ENCODE measurements at places on chromosomes 13 and 19. TPM values are rescaled to one million over a fixed set of nuclear protein-coding genes. Genes with fewer than 3 reads are reported as not detected.

- DNase-seq = no peak
These were observed 83.1 kb downstream of the AKAP11 start for GRCh38 chr13:42355092-42355485.

DNA sequence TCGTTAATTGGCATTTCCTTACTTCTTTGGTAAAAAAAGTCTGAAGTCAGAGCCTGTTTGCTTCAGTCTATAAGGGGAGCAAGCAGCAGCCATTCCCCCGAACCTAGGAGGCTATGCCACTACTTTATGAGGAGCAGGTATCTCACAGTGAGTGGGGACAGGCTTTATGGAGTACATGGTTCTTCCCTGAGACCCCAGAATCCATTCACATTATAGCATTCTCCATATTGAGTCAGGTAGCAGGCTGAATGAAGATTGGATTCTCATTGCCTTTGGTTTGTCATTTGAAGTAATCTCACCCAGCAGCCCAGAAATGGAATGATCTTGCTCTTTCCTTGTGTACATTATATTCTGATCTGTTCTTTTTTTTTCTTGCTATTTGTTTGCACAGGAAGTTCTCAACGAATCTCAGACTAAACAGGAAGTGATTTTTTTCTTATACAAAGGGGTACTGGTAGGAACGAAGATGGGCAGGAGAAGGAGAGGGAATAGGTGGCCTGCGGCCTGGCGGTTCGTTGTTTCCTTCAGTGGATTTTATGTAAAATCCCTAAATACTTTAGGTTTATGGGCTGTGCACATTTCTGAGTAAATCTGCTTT is 74.4 kb downstream of the ARHGAP35 start:
- no peak for DNase-seq

DNA sequence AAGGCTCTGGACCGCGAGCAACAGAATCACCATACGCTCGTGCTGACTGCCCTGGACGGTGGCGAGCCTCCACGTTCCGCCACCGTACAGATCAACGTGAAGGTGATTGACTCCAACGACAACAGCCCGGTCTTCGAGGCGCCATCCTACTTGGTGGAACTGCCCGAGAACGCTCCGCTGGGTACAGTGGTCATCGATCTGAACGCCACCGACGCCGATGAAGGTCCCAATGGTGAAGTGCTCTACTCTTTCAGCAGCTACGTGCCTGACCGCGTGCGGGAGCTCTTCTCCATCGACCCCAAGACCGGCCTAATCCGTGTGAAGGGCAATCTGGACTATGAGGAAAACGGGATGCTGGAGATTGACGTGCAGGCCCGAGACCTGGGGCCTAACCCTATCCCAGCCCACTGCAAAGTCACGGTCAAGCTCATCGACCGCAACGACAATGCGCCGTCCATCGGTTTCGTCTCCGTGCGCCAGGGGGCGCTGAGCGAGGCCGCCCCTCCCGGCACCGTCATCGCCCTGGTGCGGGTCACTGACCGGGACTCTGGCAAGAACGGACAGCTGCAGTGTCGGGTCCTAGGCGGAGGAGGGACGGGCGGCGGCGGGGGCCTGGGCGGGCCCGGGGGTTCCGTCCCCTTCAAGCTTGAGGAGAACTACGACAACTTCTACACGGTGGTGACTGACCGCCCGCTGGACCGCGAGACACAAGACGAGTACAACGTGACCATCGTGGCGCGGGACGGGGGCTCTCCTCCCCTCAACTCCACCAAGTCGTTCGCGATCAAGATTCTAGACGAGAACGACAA is 1.8 kb downstream of the PCDH17 start:
- peak; percentile 91 for DNase-seq

- no peak for DNase-seq
These were observed 5.8 kb upstream of the TLE5 start for GRCh38 chr19:3068071-3068470.

DNA sequence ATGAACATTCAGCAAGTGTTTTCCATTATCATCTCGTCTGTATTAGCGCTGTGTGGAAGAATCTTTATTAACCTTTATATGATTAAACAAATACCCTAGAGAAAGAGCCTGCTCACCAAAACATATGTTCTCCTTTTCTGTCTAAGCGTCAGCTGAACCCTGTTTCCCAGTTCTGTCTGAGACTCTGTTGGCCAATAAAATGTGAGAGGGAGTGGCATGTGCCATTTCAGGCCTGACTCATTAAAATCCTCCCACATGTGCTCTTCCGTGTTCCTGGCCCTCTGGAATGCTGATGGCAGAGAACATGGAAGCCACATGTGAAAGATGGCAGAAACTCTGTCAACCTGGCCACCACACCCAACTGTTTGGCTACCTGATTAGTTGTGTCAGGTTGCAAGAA is 181.9 kb upstream of the EDNRB start:
- DNase-seq = no peak

The PLVAP gene
- 69.1 TPM for polyA plus RNA-seq

DNA sequence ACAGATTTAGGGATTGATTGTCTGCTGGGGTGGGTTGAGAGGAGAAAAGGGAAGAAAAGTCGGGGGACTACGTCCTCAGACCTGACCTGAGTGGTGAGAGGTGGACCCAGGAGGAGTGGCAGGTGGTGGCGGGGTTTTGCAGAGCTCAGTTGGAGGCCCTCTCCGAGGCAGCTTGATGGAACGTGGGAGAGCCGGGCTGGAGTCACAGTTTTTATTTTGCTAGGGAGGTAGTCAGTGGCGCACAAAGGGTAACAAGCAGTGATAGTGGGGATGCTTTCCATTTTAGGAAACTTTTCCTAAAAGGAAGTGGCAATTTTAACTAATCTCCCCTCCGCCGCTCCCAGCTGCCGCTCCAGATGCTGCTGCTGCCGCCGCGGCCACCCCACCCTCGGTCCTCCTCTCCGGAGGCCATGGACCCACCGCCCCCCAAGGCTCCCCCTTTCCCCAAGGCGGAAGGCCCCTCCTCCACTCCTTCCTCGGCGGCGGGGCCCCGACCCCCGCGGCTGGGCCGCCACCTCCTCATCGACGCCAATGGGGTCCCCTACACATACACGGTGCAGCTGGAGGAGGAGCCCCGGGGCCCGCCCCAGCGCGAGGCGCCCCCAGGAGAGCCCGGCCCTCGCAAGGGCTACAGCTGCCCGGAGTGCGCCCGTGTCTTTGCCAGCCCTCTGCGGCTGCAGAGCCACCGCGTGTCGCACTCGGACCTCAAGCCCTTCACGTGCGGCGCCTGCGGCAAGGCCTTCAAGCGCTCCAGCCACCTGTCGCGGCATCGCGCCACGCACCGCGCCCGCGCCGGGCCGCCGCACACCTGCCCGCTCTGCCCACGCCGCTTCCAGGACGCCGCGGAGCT is 1.1 kb upstream of the ZNF581 start:
- DNase-seq = no peak

DNA sequence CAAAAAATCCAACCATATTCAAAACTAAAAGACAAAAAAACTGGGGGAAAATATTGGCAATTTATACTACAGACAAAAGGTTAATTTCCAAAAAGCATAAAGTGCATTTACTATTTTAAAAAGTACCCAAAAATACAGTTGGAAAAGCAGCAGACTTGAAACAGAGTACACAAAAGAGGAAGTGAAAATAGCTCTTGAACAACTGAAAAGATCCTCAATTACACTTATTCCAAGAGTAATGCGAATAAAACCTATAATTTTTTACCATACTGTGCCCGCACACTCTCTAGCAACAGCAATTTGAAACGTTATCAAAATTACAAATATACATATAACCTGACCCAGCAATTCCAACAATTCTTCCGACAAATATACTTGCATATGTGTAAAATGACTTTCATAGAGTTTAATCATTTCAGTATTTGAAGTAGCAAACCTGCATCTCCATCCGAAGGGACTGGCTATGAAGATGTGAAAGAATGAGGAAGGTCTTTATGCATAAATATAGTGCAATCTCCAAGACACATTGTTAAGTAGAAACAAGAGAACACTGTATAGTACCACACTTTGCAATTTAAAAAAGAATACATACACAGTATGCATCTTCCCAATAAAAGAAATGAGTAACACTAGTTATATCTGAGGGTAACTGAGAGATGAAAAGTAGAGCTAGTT is 25.4 kb downstream of the ALG5 start:
- no peak for DNase-seq

- no peak for DNase-seq
These were observed 319 bp downstream of the NKG7 start for GRCh38 chr19:51372021-51372648.

GRCh38 chr19:4609878-4610511 is 29.3 kb upstream of the TNFAIP8L1 start:
- DNase-seq = no peak

GRCh38 chr13:31328549-31329235 is 128.9 kb downstream of the B3GLCT start:
- no peak for DNase-seq

GRCh38 chr19:10478476-10478875 is 24.7 kb downstream of the KEAP1 start:
- peak; percentile 11 for DNase-seq

GRCh38 chr13:91053318-91054065 is 294.0 kb upstream of the MIR17HG start:
- peak; percentile 70 for DNase-seq

The FGF22 gene
- polyA plus RNA-seq = 0.30 TPM

- no peak for DNase-seq
These were observed 33.1 kb downstream of the PPP1R37 start for GRCh38 chr19:45125975-45126493.

The FSTL3 gene
- polyA plus RNA-seq = 12.2 TPM

DNA sequence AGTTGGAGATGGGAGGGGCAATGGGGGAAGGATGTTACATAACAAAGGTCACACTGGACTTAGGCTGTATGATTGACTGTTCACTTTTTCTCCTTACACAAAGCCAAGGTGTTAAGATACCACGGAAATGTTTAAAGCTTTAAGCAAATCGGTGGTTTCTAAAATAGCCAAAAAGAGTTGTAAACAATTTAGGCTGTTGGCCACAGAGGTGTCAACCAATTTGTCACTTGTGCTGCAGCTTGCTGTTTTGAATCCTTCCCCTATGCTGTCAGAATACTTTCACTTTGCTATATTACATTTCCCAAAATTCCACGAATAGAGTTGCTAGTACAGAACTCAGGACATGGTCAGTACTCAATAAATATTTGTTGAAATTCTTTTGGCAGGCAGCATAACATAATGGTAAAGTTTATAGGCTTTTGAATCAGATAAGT is 149.3 kb downstream of the VWA8 start:
- DNase-seq = no peak

DNA sequence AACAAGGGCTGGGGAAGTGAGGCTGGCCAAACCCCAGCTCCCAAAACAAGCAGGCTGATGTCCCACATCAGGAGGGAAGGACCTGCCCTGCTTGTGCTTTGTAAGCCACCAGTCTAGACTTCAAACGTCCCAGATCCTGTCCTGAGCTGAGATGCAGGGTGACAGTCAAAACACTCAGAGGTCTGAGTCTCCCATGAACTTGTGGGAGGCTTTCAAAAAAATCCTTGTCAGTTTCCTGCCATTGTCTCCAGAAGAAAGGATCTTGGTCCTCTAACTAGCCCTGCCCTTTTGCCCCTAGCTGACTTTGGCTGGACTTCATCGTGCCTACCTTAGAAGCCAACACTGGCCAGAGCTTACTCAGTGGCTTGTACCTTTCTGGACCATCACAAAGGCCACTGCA is 43.3 kb downstream of the DZIP1 start:
- DNase-seq = no peak

The FCHO1 gene
- 0.75 TPM for polyA plus RNA-seq

GRCh38 chr13:45325806-45326205 is 15.2 kb downstream of the TPT1 start:
- peak; percentile 68 for DNase-seq

The DAND5 gene
- polyA plus RNA-seq = not detected

The CYP2A7 gene
- polyA plus RNA-seq = not detected

- no peak for DNase-seq
These were observed 306.1 kb downstream of the IRS2 start for GRCh38 chr13:109480011-109480955.

- no peak for DNase-seq
These were observed 40.3 kb upstream of the ARHGEF7 start for GRCh38 chr13:111074826-111075225.

The SUCLA2 gene
- 71.5 TPM for polyA plus RNA-seq

DNA sequence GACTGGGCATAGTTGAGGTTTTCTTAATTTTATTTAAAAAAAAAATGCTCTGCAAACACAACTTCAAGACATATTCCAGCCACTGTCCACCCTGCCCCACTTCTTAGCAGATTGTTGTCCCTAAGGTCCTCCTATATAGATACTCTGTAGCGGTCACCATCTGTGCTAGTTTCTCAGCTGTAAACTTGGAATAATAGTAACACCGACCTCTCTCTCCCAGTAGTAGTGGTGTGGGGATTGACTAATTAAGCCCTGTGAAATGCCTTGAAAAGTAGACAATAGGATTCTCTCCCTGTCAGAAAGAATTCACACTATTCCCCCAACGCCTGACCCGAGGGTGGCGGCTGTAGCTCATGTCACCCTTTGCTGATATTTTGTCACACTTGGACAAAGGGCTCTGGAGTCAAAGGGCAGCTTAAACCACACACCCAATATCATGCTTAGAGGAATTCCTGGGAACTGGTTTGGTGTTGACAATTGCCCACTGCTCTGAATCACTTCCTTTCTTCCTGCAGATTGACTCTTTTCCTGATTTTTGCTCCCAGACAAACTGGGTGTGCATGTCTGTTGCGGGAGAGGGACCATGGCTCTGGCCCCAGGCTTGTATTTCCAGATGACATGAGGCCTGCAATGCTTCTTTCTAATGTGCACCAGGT is 9.2 kb upstream of the SERP2 start:
- no peak for DNase-seq

- DNase-seq = no peak
These were observed 467.3 kb downstream of the IRS2 start for GRCh38 chr13:109318945-109319590.

The CCL25 gene
- polyA plus RNA-seq = 0.33 TPM

DNA sequence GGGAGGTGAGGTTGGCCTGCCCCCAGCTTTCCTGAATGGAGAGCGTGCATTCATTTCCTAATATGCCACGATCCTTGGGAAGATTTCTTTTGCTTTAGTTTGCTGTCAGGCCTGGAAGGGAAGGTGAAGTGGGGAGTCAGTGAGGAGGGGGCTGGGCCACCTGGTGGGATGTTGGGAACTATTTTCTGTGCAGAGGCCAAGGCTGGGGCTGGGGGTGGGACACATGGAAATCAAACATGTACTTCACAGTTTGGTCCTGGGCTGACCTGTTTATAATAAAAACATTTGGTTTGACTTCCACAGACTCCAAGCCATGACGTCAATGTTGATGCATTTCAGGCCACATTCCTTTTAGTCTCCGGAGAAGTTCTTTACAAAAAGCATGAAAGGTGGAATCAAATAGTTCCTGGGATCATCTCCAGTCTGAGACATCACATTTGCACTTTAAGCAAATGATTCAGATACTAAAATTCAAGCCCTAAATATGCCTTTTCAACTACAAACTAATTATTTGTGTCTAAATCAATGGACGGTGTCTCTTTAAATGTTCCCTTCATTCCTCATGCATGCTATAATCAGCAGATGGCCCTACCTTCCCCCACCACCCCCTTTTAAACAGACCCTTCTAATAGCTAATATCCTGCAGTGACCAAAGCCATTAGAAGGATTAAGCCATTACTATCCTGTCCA is 41.5 kb upstream of the MEDAG start:
- DNase-seq = peak; percentile 92

GRCh38 chr13:90709319-90709718 is 638.2 kb upstream of the MIR17HG start:
- no peak for DNase-seq

- DNase-seq = no peak
These were observed 858.0 kb upstream of the SLITRK5 start for GRCh38 chr13:86813198-86813597.

The ZNF575 gene
- 2.3 TPM for polyA plus RNA-seq
